ENCODE measurements at places on chromosomes 2 and 18.

GRCh38 chr2:70471129-70471528 lies 82.5 kb downstream of the TGFA start:
- no peak for DNase-seq

DNA sequence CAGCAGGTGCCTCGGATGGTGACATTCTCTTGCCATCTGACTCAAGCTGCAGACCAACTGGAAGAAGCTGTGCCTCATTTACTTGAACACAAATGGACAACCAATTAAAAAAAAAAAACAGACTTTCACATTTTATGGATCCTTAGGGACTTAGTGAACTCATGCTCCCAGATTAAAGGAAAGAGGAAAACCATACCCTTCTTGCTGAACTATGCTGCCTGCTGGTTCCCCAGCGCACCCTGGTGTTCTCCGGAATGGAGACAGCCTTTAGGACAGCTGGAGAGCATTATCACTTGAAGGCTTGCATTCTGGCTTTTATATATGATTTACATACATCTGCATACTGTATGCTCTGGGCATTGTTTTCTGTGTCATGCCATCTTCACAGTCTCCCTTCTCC lies 370.7 kb downstream of the SLC4A3 start:
- no peak for DNase-seq

DNA sequence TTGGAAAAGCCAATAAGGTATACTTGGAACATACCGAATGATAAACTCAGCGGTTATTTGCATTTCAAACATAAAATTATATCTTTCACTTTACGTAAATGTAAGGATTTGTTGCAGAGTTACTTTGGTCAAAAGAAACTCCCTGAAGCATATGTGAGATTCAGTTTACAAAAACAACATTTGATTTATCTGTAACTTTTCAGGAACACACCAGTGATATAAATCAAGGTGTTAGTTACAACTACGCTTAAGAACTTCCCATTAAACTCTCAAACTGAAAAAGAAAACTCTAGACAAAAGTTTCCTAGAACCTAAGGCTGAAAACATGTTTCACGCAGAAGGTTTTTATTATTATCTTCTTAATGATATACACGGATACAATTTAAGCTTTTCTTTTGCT lies 110.6 kb upstream of the MEIS1 start:
- no peak for DNase-seq

- DNase-seq = no peak
These were observed 64.5 kb downstream of the TWIST2 start for GRCh38 chr2:238912228-238912915.

DNA sequence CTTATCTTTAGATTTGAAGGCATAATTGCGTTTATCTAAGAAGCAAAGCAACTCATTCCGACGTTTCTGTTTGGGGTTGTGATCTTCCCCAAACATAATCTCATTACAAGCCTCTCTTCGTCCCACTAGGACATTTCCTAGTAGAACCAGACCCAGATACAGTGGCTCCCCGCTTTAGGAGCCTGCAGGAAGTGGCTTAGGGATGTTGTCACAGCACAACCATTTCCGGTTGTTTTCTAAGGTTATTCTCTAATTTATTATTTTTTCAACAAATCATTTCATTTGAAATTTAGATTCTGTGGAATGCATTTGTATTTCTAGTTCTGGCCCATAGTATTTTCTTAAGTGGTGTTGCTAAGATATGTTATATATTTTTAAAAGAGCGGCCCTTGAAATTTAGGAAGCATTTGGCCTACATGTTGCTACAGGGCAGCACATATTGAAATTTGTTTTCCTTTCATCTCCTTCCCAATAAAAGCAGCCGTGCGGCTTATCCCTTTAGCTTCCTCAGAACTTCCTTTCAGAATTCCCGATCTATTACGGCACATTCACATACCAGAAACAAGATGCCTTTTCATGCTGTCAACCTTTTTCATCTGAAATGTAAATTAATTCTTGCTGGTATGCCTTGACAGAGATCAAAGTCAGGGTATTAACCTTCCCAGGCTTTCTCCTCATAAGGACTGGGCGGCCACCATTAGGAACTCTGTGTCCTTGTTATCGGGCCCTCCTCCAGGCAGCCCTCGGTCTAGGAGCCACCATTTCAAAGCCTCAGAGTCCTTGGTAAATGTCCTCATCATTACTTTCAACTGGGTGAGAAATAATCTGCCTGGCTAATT lies 210.9 kb upstream of the SP5 start:
- no peak for DNase-seq

GRCh38 chr2:115234186-115234585 lies 791.7 kb downstream of the DPP10 start:
- no peak for DNase-seq
